ENCODE measurements at places on chromosomes 16 and 17.
A peak's percentile ranks its signal among the peaks of the same experiment; 100 is the strongest.

- no peak for DNase-seq
Observed at GRCh38 chr16:7998789-7999453, 591.4 kb downstream of the TMEM114 start.

DNA sequence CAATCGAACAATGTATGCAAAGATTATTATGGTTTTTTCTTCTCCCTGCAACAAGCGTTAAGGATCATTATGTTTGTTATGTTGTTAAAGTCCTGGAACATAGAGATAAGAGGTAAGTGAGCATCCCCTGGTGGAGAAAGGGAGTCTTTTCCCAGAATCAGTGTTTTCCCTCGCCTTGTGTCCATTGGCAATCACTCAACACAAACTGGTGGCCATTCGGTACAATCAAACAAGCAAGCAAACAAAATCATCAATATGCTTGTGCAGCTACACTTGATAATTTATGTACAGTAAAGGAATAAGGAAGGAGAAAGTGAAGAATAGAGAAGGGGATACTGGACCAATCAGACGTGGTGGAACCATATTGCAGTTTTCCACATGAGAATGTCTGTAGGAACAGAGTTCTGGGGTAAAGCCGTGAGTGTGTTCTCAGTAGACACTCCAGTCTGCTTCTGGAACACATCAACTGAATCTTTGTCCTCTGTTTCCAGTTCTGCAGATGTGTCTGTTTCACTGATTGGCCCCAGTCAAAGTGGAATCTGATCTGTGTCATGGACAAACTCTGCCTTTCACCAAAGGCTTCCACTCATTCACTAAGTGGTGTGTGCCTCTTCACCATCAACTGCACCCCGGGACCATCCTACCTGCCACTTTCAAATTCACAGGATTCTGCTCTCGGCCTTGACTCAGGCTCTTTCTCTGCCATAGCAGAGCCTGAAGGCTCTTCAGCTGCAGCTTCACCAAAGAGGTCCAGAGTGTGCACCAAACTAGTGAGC lies 169.5 kb downstream of the AHSP start:
- peak; percentile 71 for DNase-seq

GRCh38 chr17:50356418-50356817 lies 10.5 kb downstream of the XYLT2 start:
- no peak for DNase-seq

- no peak for DNase-seq
Observed at GRCh38 chr17:12744298-12744697, 45.0 kb upstream of the ARHGAP44 start.

GRCh38 chr17:81315129-81315884 lies 20.2 kb upstream of the SLC38A10 start:
- DNase-seq, result no peak

All from lung microvascular endothelial cell (primary cell).